MCF 10A (cell line): ENCODE measurements at places on chromosomes 13 and 19. TPM values are rescaled to one million over a fixed set of nuclear protein-coding genes. Genes with fewer than 3 reads are reported as not detected.
A peak's percentile ranks its signal among the peaks of the same experiment; 100 is the strongest.

DNA sequence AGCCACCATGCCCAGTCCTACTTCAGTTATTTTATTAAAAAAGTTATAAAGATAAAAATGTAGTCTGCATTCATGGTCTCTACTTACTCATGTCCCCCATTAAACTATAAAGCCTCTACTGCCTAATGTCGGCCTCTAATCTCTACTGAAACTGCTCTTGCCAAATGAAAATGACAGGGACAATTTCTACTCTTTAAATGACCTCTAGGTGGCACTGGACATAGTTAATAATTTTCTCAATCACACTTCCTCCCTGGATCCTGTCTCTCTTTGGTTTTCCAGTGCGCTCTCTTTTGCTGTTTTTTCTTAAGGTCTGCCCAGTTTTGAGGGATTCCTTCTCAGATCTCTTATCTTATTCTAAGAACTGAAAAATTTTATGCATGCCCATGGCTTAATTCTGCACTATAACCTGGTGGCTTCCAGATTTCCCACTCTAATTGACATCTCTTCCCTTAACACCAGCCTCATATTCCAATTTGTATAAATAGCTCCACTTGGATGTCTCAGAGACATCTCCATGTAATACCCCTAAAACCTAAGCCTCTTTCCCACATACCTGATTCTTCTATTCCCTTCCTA lies 54.3 kb downstream of the MTMR6 start:
- peak; percentile 45 for DNase-seq

GRCh38 chr13:36509369-36509768 lies 77.1 kb downstream of the CCNA1 start:
- DNase-seq, result no peak

SIAH3 gene
- not detected in 2 replicates for total RNA-seq

DNA sequence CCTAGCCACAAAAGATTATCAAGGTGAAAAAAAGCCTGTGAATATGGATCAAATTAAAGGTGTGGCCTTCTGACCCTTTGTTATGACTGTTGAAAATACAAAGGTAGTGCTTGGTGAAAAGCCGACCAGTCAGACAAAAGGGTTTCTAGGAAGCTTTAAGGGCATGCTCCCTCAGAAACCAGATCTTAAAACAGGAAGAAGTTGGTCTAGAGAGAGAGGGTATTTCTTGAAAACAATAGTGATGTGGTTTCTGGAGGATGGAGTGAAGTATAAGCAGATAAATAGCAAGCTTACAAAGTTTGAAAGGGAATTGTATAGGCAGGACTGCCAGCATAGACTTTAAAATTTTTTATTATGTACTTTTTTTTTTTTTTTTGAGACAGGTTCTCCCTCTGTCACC lies 5.0 kb upstream of the EID2 start:
- DNase-seq, result no peak

PRR19 gene
- total RNA-seq, result 0.30 and 0.64 TPM in 2 replicates

SLC10A2 gene
- not detected in 2 replicates for total RNA-seq

GRCh38 chr13:92150606-92151005 lies 752.2 kb downstream of the GPC5 start:
- no peak for DNase-seq

DNA sequence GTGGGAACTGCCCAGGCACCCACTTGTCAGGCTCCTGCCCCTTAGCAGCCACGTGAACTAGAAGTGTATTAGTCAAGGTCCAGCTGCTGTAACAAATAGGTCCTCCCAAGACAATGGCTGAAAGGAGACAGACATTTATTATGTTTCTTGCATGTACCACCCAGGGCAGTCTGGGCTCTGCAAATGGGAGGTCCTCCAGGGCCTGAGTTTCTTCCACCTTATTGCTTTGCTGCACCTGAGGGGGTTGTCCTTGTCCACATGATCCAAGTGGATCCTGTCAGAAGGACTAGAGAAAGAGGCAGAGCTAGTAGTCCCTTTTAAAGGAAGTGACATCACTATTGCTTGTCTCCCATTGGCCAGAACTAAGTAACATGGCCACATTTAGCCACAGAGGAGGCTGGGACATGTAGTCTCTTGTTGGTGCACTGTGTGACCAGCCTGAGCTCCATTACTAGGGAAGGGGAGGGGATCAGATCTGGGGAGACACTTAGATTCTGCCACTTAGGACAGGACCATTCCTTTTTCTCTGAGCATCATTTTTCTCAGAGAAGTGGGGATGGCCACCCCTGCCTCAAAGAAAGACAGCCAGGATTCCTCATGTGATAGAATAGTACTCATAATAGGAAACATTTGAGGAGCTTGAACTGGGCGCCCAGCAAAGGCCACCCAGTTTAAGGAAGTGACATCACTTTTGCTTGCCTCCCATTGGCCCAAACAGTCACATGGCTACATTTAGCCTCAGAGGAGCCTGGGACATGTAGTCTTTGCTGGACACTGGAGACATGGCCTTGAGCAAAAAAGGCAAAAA lies 15.1 kb downstream of the CC2D1A start:
- peak; percentile 48 for DNase-seq

DNA sequence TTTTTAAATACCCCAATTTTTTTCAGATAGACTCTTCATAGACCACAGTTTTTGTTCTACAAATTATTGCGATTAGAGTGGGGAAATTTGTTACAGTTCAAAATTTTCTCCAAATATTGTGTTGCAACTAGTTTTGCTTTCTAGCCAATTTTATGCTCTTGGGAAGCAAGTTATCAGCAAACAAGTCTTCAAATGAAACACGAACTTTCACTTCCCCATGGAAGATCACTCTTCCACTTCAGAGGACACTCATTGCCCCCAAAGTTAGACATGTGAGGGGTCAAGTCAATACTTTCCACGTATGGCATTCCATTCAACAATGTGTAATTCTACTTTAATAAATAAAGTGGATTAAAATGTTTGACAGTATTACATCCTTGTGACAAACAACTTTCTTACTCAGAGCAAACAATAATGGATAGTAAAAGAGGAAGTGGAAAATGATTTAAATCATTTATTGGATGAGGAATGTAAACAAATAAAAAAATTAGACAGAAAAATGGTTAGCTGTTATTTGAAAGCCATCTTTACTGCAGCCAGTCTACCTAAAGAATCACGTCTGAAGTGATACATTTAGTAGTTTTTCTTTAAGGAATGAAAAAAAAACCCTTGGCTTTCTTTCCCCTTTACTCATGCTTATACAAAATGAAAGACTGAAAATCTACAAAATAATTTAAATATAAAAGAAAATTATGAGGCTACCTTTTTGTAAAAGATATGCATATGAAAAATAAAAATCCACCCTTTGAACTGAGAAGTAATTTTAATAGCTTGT lies 41.2 kb upstream of the TNFSF11 start:
- DNase-seq, result no peak

- no peak for DNase-seq
These were observed 6.5 kb downstream of the LENG1 start for GRCh38 chr19:54152878-54153524.

DNA sequence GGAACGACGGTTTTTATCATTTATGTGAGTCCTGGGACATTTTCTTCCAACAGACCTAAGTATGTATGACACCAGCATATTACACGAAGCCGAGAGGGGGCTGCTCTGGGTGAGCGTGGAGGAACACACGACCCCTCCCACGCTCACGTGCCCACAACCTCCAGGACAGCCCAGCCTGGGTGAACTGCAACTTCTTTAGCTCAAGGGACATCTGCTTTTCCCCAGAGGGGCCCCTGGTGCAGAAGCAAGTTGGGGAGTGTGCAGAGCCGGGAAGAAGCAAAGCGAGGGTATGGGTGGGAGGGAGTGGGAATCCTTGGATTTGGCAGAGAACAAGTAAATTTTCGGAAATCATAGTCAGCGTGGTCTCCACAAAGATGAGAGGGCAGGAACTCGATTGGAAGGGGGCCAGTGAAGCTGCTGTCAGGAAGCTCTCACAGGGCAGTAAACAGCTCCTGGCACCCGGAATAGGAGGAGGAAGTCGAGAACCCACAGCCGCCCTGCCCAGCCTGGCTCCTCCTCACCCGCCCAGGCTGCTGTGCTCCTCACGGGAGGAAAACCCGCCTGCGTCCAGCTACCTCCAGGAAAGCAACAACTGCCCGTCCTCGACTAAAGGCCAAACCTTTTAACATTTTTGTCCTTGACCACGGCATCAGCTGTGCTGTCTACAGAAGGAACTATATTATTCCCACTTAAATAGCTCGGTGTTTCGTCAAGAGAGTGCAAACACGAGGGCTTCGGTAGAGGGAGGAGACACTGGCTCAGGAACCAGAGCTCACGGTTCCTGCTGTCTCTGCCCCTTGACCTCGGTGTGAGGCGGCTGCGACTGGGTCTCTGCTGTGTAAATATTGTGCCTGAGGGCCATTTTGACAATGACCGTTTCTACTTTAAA lies 17.2 kb upstream of the CFAP97D2 start:
- DNase-seq, result peak; percentile 40

MED26 gene
- total RNA-seq, result 11.1 and 12.9 TPM in 2 replicates

GRCh38 chr19:43983544-43983911 lies 460 bp upstream of the ZNF155 start:
- no peak for DNase-seq

GRCh38 chr19:14048443-14049153 lies 13.3 kb downstream of the PALM3 start:
- DNase-seq, result peak; percentile 39
